ENCODE measurements at places on chromosomes 6 and 20.
A peak's percentile ranks its signal among the peaks of the same experiment; 100 is the strongest.

GRCh38 chr20:15069355-15069754, 731.9 kb upstream of the FLRT3 start:
- DNase-seq = no peak

DNA sequence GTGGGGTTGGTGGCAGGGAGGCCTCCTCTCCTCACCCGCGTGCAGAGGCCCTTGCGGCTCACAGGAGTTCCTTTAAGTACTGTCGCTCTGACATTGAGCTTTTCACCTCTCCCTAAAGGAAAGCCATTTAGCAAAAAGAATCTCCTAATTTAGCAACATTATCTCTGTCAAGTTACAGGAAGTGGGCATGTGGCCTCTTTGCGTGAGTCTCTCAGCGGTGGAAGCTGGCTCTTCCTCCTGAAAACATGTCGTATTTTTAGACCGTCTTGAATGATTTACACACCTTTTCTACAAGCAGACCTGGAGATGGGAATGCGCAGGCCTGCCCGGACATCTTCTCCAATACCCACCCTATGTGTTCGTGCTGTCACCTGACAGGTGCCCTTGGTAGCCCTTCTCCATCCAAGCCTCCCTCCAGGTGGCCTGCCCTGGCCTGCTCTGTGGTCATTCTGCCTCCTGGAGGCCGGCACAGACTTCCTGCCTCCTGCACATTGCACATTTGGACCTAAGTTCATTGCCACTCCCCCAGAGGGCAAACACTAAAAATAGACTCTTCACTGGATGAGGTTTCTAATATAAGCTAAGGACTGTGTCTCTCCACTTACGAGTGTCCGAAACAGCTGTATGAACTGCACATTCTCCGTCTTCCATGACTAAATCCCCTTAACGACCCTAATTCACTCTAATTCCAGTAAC, 18.5 kb upstream of the PHACTR3 start:
- no peak for DNase-seq

DNA sequence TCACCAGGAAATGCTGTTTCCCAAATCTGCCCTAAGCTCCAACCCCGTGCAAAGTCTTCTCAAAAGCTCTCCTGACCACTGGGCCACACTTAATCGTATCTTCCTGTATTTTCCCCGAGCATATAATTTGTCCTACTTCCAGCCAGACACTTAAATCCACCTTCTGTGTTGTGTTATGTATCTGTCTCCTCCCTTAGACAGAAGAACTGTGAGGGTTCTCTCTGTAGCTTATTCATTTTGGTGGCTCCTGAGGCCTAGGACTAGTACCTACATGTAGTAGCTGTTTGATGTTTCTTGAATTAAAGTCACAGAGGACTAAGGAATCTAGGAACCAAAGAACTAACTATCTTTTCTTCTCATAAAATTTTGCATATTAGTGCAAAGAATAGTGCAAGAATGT, 292.6 kb downstream of the ALDH8A1 start:
- no peak for DNase-seq

DNA sequence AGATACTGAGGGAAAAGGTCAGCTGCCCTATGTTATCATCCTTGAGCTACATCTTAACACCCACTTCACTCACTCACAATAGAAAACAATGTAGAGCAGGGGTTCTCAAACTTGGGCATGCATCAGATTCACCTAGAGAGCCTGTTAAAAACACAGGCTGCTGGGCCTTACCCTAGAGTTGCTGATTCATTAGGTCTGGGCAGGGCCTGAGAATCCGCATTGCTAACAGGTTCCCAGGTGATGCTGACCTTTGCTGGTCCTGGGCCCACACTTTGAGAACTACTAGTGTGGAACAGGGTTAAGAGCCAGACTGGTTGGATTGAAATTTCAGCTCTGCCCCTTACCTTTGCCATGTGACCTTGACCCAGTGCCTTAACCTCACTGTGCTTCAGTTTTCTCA, 25.1 kb downstream of the RSPO4 start:
- no peak for DNase-seq

GRCh38 chr20:59972037-59972801, 14.0 kb downstream of the CDH26 start:
- DNase-seq = no peak

DNA sequence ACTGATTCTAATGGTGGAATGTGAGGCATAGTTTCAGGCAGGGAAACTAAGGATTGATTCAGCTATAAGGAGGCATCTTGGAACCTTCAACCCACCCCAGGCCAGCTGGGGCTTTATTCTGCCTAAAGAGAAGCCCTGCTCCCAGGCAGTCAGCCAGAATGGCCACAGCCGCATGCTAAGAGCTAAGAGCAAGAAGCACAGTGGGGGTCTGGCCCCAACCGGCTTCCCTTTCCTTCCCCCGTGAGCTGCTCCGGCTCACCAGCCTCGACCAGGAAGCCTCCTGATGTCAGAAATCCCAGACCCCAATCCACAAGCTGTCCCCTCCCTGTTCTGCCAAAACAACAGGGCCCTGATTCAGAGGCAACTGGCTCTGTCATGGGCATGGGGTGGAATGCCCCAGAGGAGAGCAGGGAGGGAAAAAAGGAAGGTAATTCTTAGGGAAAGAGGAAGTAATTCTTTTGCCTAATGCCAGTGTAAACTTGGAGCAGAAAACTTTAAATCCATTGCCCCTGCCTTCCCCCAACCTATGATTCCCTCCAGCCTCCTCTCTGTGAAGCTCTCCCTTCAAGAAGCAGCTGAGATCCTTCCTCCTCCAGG, 6.9 kb downstream of the GRM4 start:
- DNase-seq = no peak

DNA sequence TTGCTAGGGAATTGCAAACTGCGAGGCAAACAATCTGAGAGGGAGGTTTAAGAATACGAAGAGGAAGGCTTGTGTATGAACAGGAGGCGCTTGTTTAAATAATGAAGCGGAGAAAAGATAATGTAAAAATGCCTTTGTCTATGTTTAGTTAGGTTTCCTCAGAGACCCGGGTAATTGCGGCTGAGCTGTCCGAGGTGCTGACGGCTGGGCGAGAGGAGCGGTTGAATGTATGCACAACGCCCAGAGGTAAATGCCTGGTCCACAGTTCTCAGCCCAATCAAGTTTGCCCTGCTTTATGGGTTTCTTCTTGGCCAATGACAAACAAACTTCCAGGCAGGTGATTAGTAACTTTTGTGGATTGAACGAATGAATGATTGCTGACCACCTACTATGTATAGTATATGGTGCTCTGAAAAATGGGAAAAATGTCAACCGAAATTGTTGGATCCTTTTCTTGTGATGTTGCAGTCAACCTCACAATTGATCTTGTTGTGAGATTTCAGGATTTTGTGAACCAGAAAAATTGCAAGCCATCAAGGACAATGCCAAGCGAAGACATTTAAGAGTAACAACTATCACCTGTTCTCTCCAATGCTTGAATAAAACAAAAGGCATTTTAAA, 38.3 kb upstream of the SLC32A1 start:
- DNase-seq = no peak

- no peak for DNase-seq
These were observed 1.3 kb upstream of the PTK6 start for GRCh38 chr20:63538204-63539091.

GRCh38 chr20:43994486-43995100, 79.9 kb downstream of the TOX2 start:
- DNase-seq = no peak

GRCh38 chr20:20367575-20368417, at the start of gene INSM1:
TSS of gene INSM1 (plus strand) at chr20:20368104. CDS start at chr20:20368268, 164 bp downstream.
- DNase-seq = no peak

- DNase-seq = no peak
These were observed 38.7 kb upstream of the RIPOR2 start for GRCh38 chr6:24974182-24975171.

DNA sequence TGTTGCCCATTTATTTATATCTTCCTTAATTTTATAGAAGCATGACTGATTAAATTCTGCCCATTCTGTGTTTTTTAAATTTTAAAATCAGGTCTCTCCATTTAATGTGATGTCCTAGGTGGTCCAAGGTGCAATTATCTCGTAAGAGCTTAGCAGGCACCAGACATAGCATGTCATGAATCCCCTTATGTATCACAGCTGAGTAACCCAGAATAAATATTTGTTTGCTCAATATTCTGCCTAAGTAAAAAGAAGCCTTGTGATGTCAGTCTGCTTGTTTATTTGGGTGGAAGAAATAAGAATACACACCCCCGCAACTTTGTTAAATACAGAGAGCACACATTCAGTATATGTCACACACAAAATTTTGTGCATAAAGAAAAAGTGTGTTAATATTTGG, 211.3 kb downstream of the FARS2 start:
- DNase-seq = no peak

DNA sequence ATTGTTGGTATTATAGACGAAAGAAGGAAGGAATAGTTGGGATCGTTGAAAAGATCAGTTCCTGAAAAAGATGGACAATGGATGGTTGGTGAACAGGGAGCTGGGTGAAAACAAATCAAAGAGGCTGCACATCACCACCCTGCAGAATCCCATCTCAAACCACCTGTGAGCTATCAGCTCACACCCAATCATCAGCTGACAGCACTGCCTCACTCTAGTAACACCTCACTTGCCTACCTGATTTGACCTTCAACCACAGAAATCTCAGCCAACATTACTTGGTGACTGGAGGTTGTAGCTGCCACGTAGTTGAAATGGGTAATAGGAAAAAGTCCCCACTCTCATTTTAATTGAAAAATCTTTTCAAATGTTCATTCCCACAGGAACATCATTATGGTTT, 101.8 kb upstream of the DST start:
- no peak for DNase-seq

GRCh38 chr6:137811121-137811915, 55.7 kb upstream of the TNFAIP3 start:
- DNase-seq = peak; percentile 27

DNA sequence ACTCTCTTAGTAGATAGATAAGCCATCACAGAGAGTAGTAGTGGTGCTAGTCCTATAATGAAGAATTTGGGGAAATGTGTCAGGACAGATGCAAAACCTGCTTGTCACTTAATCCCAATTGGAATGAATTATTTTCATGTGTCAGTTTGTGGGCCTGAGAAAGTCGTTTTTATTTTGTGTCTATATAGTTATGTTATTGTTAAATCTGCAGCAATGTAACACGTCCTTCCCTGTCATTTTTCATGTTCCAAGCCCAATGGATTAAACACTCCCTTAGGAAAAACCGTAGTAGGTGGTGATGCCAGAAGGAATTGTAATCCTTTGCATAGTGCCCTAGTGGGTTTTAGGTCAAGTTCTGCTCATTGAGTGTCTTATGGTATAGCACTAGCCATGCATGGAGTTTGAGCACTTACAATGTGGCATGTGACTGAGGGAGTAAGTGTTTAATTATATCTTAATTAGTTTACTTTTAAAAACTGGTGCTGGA, 105.9 kb upstream of the PRSS16 start:
- no peak for DNase-seq

- no peak for DNase-seq
These were observed 912 bp upstream of the OR12D3 start for GRCh38 chr6:29376003-29376402.

- no peak for DNase-seq
These were observed 272.5 kb downstream of the BTBD9 start for GRCh38 chr6:38367231-38367630.

DNA sequence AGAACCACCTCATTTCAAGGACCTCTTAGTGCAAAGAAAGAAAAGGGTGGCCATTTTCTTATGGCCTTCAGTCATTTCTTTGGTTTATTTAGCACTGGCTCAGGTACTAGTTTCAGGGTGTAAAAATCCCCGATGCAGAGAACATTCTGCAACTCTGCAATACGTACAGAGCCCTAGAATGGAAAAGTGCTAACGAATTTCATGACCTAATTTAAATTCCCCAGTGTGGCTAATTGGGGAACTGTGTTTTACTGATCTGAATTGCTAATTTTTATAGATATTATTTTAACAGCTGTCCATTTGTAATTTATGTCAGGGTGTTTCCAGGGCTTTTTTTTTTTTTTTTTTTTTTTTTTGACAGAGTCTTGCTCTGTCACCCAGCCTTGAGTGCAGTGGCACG, 160.7 kb downstream of the UST start:
- DNase-seq = no peak

DNA sequence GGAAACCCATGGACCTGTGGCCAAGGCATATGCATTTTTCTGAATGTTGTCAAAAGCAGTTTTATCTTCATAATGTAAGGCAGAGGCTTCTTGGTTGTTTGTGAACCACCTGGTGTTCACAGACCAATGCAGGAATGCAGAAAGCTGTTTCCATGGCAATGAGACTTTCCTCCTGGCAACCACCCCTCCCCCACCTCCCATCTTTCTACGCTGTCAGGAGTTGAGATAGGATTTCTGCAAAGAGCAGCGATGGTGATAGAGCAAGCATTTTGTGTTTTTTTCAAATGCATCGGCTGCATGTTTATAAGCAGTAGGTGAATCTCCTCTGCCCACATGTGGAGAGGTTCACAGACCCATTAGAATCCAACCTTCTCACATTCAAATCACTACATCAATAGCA, 114.1 kb upstream of the SMLR1 start:
- no peak for DNase-seq

GRCh38 chr20:16806886-16807285, 58.7 kb downstream of the OTOR start:
- no peak for DNase-seq

DNA sequence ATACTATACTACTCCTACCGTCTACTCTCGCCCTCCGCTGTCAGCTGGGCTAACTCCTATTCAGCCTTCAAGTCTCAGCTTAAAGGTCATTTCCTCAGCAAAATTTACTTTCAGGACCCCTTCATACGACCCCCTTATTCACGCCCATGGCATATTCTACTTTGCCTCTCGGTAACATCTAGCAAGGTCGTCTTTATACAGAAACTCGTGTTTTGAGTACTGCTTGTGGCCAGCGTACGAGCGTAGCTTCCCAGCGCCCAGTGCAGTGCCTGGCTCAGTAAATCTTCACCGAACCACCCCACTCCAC, 546 bp downstream of the CRNKL1 start:
- no peak for DNase-seq

GRCh38 chr20:36113566-36114250, 40.8 kb upstream of the EPB41L1 start:
- DNase-seq = no peak

GRCh38 chr20:41616228-41616627, 1.9 kb downstream of the CHD6 start:
- no peak for DNase-seq

DNA sequence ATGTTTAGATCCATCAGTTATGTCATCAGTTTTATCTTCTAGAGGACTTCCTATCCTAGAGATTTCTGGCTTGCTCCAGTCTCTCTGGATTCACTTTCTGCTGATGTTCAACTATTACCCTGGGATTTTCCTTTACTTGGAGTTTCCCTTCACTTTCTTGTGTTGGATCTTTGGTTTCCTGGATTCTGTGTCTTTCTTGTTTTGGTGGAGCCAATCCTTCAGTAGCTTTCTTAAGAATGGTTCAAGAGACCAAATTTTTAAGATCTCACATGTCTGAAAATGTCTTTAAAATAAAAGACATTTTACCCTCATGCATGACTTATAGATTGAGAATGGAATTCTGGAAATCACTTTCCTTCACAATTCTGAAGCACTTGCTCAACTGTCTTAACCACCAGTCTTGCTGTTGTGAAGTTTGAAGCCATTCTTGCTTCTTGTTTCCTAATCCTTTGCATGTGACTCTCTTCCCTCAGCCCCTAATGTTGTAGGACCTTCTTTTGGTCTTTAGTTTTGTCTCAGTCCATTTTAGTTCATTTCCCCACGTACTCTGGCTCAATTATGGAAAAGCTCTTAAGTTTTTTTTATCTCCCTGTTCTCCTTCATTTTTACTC, 87.9 kb downstream of the ARID1B start:
- no peak for DNase-seq

- peak; percentile 59 for DNase-seq
These were observed 29.9 kb upstream of the ZNF184 start for GRCh38 chr6:27502508-27503435.

GRCh38 chr20:42792052-42792451, 397.7 kb downstream of the PTPRT start:
- DNase-seq = no peak
